MG63 (cell line): ENCODE measurements at places on chromosomes 6 and 20. TPM values are rescaled to one million over a fixed set of nuclear protein-coding genes. Genes with fewer than 3 reads are reported as not detected.

The TFAP2D gene
- not detected in 2 replicates for total RNA-seq

The CCDC170 gene
- total RNA-seq, result not detected in 2 replicates

The OR2H2 gene
- not detected in 2 replicates for total RNA-seq

The SPATA25 gene
- total RNA-seq, result not detected in 2 replicates

The DAAM2 gene
- total RNA-seq, result 0.32 TPM in 1 of 2 replicates, not detected in the other

The CTSA gene
- total RNA-seq, result 17.8 and 27.9 TPM in 2 replicates

The NNAT gene
- not detected in 2 replicates for total RNA-seq

The ELOVL4 gene
- 0.10 and 0.20 TPM in 2 replicates for total RNA-seq

The PMEPA1 gene
- 3.3 and 3.4 TPM in 2 replicates for total RNA-seq
